ENCODE measurements at places on chromosomes 3 and 15.
A peak's percentile ranks its signal among the peaks of the same experiment; 100 is the strongest.

GRCh38 chr15:95498961-95499360 is 831.5 kb upstream of the NR2F2 start:
- DNase-seq: no peak
- H3K36me3 ChIP-seq: no peaks in the 10 kb centered on the region
- H3K4me3 ChIP-seq: no peak overlapping the region
- H3K27me3 ChIP-seq: no peaks in the 10 kb centered on the region
- H3K27ac ChIP-seq: no peak overlapping the region

DNA sequence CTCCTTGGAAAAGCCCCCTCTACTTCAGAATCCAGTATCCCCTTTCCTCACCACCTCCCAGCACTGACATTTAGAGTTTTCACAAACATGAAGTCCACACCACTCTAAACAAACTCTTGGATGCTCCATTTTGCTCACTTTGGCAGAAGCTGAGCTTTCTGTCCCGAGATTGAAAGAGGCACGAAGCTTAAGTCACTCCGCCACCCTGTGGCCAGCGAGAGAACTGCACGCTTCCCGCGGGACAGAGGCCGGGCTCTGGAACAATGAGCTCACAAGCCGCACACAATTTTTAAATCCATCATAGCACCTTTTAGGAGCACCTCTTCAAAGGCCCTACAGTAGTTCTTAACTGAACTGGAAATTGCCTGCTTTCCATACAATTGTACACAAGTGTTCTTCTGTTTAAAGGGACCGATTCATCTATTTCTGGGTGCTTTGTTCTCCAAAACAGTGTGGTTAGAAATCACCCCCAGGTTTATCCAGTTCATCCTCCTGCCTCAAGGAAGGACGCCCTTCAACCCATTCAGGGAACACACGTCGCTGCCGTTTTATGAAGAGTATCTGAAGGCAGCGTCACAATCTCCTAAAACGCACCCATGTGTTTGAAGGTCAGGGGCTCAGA is 226.1 kb downstream of the VPS13C start:
- no peak overlapping the region for H3K4me3 ChIP-seq
- H3K27me3 ChIP-seq: no peaks in the 10 kb centered on the region
- H3K4me1 ChIP-seq: peaks cover 4% of the 10 kb centered on the region
- no peak overlapping the region for H3K27ac ChIP-seq
- no peaks in the 10 kb centered on the region for H3K36me3 ChIP-seq
- no peak for DNase-seq

- no peak overlapping the region for H3K4me3 ChIP-seq
- no peak overlapping the region for H3K27ac ChIP-seq
- H3K36me3 ChIP-seq: no peaks in the 10 kb centered on the region
- H3K27me3 ChIP-seq: no peaks in the 10 kb centered on the region
Observed at GRCh38 chr3:105834768-105835167, 34.0 kb downstream of the CBLB start.

DNA sequence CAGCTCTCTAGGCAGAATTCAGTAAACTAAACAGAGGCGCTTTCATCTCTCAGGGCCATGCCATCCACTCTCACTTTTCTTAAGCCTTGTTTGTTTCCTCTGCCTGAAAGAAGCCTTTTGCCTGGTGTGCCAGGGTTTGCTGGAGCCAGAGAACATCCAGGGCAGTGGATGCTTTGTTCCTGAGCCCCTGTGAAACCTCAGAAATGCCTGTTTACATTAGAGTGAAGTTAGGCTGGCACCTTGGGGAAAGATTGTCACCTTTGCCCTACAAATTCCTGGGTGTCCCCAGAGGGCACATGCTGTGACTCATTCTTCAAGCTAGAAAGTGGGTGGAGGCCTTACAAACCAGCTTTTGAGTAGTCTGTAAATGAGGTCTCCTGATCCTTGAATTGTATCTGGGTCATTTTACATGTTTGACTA is 10.7 kb upstream of the TRAK1 start:
- no peaks in the 10 kb centered on the region for H3K27me3 ChIP-seq
- H3K27ac ChIP-seq: peak overlapping the region; percentile 86
- H3K4me3 ChIP-seq: no peak overlapping the region
- H3K4me1 ChIP-seq: peaks cover 70% of the 10 kb centered on the region
- H3K36me3 ChIP-seq: no peaks in the 10 kb centered on the region

DNA sequence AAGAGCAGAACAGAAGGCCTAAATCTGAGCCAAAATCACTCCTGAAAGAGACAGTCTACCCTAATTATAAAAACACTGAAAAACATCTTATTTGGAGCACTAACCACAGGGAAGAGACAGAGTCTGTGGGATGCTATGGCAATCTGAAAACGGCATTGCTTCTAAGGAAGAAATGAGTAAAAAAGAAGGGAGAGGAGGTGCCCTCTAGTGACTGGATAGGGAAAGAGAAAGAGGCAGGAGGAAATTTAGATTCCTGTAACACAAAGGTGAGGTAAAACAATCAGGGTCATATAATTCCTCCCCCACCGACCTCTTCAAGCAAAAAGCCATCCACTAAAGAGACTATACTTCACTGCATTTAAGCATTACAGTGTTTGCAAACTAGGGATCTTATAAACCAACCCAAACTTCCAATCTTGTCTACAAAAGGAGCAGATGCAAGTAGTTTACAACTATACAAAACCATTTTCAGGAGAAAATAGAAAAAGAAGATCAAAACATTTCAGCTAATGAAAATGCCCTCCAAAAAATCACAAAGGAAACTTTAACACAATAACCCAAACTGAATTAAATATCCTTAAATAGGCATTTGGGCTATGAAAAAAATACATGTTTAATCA is 32.6 kb downstream of the HACD2 start:
- no peak overlapping the region for H3K4me3 ChIP-seq
- no peak overlapping the region for H3K27ac ChIP-seq
- no peak for DNase-seq
- H3K36me3 ChIP-seq: peaks cover 8% of the 10 kb centered on the region

- no peak for DNase-seq
- no peaks in the 10 kb centered on the region for H3K27me3 ChIP-seq
- H3K4me1 ChIP-seq: peaks cover 26% of the 10 kb centered on the region
- no peak overlapping the region for H3K4me3 ChIP-seq
Observed at GRCh38 chr15:73941871-73942635, 15.8 kb downstream of the LOXL1 start.
